ENCODE measurements at places on chromosomes 1 and 21.

GRCh38 chr1:182671750-182672486, 12.5 kb downstream of the RGS8 start:
- no peak for DNase-seq

DNA sequence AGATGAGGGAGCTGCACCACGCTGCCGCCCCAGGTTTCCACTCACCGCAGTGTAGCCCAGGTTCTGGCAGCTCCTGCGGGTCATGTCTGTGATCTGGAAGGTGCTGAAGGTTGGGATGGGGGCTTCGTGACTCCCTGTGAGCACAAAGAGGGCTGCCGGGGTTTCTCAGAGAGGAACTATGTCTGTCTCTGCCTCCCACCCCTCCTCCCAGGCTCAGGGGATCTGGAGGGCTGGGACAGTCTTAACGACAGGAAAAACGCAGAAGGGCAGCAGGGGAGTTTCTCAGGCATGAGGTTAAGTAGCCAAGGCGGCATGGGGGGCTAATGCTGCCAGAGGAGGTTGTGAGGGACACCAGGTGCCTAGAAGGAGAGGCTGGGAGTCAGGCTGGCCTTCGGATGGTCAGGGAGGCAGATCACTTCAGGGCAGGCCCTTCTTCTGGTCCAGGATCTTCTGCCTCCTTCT, 656 bp downstream of the SH2D2A start:
- DNase-seq: no peak

DNA sequence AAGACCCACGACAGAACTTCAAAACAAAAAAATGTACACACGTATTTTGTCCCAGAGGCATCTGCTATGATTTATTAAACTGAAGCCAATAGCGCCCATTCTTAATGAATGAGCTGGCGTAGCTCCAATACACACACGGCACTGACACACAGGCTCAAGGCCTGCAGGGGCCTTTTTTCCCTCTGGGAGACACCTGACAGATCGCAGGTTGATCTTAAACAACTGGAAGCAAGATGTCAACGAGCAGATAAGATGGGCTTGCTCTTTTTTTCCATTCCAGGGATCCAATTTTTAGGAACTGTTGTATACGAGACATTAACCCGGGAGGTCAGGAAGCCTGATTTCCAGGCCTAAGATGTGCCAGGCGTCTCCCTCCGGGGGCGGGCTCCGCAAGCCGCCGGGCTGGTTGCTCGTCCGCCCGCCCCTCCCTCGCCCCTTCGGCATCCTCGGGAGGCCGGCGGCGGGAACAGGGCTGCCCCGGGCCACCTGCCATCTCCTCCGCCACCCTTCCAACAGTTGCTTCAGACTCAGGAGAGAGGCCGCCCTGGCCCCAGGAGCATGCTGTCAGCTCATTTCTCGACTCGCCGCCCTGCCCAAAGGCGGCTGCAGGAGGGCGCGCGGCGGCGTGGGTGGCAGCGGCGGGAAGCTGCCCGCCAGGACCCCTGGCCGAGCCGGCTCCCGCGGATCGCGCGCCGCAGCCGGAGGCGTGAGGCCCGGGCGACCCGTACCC, 735 bp downstream of the TTC13 start:
- no peak for DNase-seq

- DNase-seq: no peak
Measured at GRCh38 chr21:44581158-44581557, 754 bp upstream of the KRTAP10-5 start.

DNA sequence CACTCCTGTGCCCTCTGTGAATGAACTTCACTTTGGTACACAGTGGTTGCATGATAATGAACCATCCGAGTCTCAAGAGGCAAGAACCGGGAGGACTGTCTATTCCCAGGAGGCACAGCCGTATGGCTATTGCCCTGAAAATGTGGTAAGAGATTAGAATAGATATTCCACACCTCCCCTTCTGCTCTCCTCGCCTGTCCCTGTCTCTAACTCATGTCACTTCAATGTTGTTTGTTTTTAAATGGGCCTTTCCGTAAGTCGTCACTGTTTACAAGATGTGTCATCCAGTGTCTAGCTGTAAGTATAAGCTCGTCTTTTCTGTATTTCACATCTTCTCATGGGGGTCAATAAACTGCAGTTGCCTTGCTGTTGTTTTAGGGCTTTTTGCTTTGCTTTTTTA, 122.2 kb downstream of the PATJ start:
- no peak for DNase-seq

GRCh38 chr21:22120616-22121266, 1122.5 kb downstream of the NCAM2 start:
- DNase-seq: peak; percentile 35

DNA sequence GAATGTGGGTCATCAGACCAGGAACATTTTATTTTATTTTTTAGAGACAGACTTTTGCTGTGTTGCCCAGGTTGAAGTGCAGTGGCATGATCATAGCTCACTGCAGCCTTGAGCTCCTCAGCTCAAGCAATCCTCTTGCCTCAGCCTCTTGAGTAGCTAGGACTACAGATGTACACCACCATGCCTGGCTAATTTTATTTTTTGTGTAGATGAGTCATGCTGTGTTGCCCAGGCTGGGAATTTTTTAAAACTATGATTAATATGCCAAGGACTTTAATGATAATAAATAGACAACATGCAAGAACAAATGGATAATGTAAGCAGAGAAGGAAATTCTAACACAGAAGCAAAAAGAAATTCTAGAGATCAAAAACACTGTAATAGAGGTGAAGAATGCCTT, 142.4 kb downstream of the AK5 start:
- no peak for DNase-seq

DNA sequence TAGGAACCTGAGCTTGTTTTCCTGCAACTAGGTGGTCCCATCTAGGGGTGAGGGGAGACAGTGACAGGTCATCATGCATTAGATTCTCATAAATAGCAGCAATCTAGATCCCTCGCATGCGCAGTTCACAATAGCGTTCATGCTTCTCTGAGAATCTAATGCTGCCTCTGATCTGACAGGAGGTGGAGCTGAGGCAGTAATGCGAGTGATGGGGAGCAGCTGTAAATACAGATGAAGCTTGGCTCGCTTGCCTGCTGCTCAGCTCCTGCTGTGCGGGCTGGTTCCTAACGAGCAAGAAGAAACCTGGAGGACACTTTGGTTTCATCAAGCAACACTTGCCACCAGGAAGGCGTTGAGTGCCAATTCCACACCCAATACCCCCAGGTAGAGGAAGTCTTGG, 95.1 kb upstream of the OLIG2 start:
- DNase-seq: no peak

- DNase-seq: no peak
Measured at GRCh38 chr1:177944016-177944949, 25.6 kb downstream of the SEC16B start.

DNA sequence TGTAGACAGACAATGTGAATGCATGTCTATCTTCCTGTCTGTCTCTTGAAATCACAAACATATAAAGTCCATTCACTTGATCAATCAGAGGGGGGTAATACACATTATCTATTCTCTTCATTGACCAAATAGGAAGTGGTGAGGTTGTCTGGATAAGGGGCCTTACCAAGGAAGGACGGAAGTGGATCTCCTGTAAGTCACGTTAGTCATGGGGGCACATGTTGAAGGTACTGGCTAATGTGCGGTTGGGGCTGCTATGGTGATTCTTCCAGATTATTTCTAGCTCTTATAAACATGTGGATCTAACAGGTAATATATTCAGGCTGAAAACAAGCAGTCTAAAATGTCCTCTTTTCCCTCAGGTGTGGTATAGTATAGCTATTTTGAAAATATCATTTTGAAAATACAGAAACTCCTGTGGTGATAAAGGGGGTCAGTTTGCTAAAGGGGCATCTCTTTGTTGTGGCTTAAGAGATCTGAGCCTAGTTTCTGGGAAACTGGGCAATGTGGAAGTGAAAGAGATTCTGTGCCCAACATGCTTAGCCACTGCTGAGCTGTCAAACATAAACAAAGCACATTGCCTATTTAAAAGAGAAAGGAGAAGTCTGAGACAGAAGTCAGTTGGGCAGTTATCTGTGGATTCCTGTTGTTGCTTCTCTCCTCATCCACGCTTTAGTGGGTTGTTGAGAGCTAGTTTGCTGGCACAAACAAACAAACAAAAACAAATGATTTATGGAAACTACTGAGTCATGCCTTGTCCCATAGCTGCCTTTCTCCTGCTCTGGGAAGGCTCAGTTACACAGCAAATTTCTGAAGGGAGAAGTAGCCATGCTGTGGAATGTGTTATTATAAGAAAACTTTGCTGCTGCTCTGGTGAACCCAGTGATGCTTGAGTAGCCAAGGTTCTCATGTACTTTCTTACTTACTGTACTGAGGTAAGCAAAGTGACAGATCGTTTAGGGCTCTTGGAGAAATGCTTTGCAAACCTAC, 166.9 kb downstream of the HLX start:
- DNase-seq: no peak

- DNase-seq: no peak
Measured at GRCh38 chr1:178057141-178057765, 36.7 kb upstream of the RASAL2 start.

- peak; percentile 48 for DNase-seq
Measured at GRCh38 chr1:28437924-28438699, 67.7 kb upstream of the RCC1 start.

DNA sequence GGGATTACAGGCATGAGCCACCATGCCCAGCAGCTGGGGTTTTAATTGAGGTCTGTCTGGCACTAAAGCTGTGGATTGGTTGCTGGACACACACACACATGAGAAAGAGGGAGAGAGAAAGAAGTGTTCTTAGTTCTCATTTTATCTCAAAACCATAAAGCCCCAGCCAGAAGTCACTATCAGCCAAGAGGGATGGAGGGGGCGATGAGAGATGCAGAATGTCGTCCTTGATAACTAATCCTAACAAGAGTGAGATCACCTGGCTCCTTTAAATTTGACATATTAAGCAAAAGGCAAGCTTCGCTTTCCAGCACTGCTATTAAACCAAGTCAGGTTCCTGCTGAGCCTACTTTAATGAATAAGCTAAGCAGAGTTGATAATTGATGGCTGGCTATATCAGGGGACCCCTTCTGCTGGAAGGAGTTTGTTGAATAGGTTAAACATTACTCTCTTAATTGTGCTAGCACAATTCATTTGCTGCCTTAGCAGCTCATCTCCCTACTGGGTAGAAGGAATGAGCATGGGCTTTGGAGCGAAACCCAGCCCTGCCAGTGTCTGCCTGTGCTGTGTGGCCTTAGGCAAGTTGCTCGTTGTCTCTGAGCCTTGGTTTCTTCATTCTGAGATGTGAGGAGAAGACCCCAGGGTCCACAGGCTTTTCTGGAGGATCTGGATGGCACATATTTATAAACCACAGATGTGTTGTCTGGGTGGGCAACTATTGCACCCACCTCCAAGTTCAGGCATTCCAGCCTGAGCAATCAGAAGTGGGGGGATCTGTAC, 50.8 kb downstream of the ALPL start:
- DNase-seq: no peak

- no peak for DNase-seq
Measured at GRCh38 chr1:201266774-201267173, 16.5 kb upstream of the PKP1 start.

- DNase-seq: no peak
Measured at GRCh38 chr1:22736501-22737080, 26.0 kb downstream of the EPHB2 start.

DNA sequence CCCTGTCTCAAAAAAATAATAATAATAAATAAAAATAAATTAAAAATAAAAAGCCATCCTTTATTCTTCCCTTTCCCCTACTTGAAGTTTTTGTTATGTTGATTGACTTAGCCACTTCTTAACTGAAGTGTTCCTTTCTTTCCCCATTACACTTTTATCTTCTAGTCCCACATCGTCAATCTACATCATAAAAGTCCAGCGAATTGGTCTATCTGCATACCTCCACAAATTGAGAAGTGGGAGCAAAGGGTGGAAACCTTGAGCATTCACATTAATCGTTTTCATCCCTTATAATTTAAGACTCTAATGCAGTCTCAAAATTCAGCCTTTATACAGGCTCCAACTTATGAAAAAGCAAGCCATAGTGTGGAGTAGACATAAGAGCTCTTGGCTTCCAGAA, 6.5 kb upstream of the ZYG11A start:
- DNase-seq: peak; percentile 60

GRCh38 chr1:94339206-94339927, 78.8 kb upstream of the ABCD3 start:
- no peak for DNase-seq

DNA sequence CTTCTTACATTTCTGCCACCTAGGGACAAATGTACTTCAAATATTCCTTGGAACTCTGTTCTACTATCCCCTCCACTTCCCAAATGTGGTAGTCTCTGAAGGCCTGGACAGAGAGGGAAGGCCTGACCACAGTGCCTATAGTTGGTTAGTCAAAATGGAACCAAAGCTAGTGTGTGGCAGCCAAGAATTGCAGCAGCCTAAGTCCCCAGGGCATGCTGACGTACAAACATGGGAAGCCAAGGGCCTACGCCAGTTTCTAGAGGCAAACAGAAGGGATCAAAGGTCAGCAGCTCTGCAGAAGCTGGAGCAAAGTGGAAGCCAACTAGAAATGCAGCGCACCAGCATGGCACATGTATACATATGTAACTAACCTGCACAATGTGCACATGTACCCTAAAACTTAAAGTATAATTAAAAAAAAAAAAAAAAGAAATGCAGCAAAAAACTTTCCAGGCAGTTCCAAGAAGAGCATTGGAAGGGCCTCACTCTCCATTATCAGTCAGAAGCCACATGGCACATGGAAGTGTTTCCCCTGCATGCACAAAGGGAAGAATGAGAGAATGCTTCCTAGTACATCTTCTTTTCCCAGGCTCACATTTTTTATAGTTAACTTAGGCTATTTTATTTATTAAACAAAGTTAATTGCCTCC, 39.4 kb upstream of the GADD45A start:
- DNase-seq: no peak

DNA sequence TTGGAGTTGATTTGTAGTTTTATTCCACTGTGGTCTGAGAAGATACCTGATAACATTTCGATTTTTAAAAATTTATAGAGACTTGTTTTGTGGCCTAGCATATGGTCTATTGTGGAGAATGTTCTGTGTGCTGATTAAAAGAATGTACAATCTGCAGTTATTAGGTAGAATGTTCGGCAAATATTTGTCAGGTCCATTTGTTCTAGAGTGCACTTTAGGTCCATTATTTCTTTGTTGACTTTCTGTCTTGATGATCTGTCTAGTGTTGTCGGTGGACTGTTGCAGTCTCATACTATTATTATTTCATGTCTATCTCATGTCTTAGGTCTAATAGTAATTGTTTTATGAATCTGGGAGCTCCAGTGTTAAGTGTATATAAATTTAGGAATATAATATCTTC, 116.8 kb downstream of the NME7 start:
- no peak for DNase-seq

DNA sequence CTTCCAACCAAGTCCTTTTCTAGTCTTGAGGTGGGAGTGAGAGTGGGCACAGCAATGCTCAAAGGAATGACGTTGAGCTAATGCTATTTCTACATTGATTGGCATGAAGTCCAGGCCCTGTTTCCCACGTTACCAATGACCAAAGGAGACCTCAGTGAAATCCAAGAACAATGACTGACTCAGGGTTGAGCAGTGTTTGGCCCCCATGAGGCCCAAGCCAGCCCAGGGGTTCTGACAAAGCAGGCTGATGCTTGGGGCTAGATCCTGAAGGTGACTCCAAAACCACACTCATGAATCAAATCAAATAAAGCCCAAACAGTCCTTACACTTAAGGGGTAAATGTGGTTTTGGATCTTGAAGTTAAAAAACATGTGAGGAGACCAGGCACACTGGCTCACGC, 278.5 kb upstream of the GJB5 start:
- no peak for DNase-seq

GRCh38 chr1:209130886-209131285, 452.6 kb upstream of the CAMK1G start:
- DNase-seq: peak; percentile 40

GRCh38 chr1:223212441-223212840, 69.4 kb upstream of the TLR5 start:
- no peak for DNase-seq

- DNase-seq: peak; percentile 72
Measured at GRCh38 chr1:227449051-227449450, 114.3 kb upstream of the ZNF678 start.

Measured in NT2/D1 (cell line).